ENCODE measurements at places on chromosomes 16 and 17. TPM values are rescaled to one million over a fixed set of nuclear protein-coding genes. Genes with fewer than 3 reads are reported as not detected.

RMI2 gene
- 37.1 TPM for total RNA-seq

TNK1 gene
- total RNA-seq: 1.9 TPM

KRT28 gene
- total RNA-seq: not detected

TLCD2 gene
- total RNA-seq: 1.9 TPM

NPIPB8 gene
- total RNA-seq: not detected

CXCL16 gene
- 20.8 TPM for total RNA-seq

RPRML gene
- total RNA-seq: 0.99 TPM

APPBP2 gene
- total RNA-seq: 21.6 TPM

ABI3 gene
- not detected for total RNA-seq

NUPR1 gene
- total RNA-seq: 21.8 TPM

PRR14 gene
- total RNA-seq: 23.2 TPM

ACSM5 gene
- total RNA-seq: not detected

MAP2K6 gene
- 8.0 TPM for total RNA-seq

KCNH4 gene
- total RNA-seq: 0.33 TPM

WNT9B gene
- not detected for total RNA-seq

Data from A549 treated with ZK216348 at 1 μM for 4 hours (cell line).